ENCODE measurements at places on chromosomes 4 and X.
A peak's percentile ranks its signal among the peaks of the same experiment; 100 is the strongest.

GRCh38 chrX:138858951-138859350 lies 147.4 kb upstream of the FGF13 start:
- DNase-seq = no peak

- no peak for DNase-seq
These were observed 24.5 kb upstream of the SCD5 start for GRCh38 chr4:82823062-82823461.

GRCh38 chr4:101689220-101689619 lies 101.3 kb upstream of the BANK1 start:
- no peak for DNase-seq

GRCh38 chrX:72621625-72622485 lies 49.2 kb upstream of the HDAC8 start:
- no peak for DNase-seq

- DNase-seq = no peak
These were observed 29.6 kb upstream of the IGFBP7 start for GRCh38 chr4:57139783-57140182.

GRCh38 chr4:127236889-127237288 lies 395.9 kb upstream of the INTU start:
- DNase-seq = no peak

DNA sequence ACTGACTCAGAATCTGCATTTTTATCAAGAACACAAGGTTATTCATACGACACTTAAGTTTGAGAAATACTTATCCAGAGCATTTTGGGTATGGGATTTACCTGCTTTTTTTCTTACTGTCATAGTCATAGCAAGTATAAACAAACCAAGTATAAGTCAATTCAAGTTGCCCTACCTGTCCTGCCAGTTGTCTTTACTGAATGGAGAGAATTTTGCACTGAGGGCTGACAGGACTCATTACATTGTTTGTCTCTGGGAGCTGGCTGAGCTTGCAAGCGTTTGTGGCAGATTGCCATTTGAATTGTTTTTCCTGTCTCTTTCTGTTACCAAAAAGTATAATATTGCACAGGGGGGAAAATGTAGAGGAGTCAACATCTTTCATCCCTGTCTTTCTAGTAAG lies 278.9 kb upstream of the MAGEC2 start:
- no peak for DNase-seq

GRCh38 chrX:3518870-3519269 lies 172.4 kb upstream of the MXRA5 start:
- DNase-seq = no peak

DNA sequence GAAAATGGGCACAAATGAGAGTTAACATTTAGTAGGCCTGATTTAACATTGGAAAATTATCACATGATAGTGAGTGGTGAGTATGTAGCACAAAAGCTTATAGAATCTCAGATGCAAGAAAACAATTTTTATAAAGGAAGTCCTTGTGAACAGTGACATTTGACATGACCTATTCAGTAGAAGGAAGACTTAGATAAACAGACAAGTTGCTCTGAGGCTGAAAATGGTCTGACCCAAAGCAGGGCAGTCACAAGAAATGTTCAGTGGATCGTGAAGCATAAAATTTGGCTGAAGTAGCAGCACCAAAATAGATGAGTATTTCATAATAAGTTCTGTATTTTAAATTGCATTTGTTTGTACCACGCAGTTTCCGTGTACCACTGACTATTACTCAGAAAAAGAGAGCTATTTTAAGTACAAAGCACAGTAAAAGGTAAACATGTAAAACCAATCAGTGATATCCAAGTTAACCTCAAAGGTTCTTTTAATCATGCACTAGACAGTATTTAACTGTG lies 605.7 kb upstream of the PABPC4L start:
- DNase-seq = no peak

DNA sequence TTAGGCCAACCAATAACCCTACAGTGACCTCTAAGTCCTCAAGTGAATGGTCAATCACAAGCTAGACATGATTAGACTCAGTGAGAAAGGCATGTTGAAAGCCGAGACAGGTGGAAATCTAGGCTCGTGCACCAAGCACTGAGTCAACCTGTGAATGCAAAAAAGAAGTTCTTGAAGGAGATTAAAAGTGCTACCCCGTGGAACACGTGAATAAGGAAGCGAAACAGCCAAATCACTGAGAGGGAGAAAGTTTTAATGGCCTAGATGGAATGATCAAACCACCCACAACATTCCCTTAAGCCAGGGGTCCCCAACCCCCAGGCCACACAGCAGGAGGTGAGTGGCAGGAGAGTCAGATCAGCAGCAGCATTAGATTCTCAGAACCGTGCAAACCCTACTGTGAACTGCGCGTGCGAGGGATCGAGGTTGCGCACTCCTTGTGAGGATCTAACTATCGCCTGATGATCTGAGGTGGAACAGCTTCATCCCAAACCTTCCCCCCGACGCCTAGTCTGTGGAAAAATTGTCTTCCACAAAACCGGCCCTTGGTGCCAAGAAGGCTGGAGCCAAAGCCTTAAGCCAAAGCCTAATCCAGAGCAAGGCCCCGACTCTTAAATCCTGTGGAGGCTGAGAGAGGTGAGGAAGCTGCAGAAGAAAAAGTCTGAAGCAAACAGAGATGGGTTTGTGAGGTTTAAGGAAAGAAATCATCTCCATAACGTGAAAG lies 19.5 kb upstream of the PDE6B start:
- no peak for DNase-seq

GRCh38 chr4:120821029-120821428 lies 101.5 kb downstream of the PRDM5 start:
- DNase-seq = no peak

GRCh38 chr4:167622481-167623240 lies 388.4 kb upstream of the SPOCK3 start:
- DNase-seq = peak; percentile 30

DNA sequence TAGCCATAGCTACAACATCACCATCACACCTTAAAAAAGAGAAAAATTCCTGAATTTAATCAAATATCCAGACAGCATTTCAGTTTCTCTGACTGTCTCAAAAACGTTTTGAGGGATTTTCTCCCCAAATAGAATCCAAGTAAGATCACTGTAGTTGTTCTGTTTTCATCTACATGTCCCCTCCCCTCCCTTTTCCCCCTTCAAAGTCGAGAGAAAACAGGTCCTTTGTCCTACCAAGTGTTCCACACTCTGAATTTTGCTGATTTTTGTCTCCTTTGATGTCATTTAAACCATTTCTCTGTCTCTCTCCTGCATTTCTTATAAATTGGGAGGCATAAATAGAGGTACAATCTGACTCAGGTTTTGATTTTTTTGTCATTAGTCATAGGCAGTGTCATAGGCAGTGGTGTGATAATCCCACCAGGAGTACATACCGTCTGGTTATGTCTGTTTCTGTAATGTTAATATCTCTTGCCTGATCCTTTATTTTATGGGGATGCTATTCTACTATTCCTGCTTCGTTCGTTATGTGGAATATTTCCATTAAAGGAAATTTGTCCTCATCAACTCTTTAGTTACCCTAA lies 348.6 kb downstream of the PTTG2 start:
- no peak for DNase-seq

GRCh38 chrX:107699616-107700015 lies 71.3 kb downstream of the PRPS1 start:
- no peak for DNase-seq

DNA sequence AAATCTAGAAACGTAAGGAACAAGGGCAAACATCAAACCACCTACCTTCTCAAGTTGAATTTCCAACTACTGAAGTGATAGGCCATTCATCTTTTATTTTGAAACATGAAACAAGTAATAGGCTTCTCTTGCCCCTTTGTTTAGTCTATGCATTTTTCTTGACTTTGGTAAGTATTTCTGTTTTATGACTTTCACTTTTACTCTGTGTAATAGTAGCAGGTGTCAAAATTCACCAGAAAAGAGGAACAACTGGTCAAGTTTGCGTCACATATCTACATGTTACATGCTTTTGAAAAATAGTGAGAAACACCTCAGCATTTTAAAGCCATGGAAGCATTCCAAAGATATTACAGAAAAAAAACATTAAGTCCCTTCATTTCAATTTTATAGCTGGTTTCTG lies 157.1 kb upstream of the FTHL17 start:
- no peak for DNase-seq

DNA sequence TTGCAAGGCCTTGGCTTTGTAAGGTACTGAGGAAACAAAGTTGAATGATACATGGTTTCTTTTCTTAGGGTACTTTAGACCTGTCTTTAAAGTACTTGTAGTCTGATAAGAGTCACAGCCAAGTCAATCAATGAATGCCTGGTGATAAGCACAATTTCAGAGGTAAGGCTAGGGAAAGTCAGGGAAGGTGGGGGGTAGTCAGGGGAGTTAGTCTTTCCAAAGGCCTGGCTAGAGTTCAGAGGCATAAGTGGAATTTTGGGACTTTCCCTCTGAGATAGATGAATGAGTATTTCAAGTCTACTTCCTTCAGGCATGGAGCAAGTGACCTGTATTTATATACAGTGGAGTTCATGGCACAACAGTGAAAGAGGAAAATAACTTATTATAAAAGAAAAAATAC lies 78.3 kb downstream of the SLC4A4 start:
- no peak for DNase-seq

GRCh38 chr4:2101346-2102044 lies 42.4 kb downstream of the NAT8L start:
- no peak for DNase-seq

DNA sequence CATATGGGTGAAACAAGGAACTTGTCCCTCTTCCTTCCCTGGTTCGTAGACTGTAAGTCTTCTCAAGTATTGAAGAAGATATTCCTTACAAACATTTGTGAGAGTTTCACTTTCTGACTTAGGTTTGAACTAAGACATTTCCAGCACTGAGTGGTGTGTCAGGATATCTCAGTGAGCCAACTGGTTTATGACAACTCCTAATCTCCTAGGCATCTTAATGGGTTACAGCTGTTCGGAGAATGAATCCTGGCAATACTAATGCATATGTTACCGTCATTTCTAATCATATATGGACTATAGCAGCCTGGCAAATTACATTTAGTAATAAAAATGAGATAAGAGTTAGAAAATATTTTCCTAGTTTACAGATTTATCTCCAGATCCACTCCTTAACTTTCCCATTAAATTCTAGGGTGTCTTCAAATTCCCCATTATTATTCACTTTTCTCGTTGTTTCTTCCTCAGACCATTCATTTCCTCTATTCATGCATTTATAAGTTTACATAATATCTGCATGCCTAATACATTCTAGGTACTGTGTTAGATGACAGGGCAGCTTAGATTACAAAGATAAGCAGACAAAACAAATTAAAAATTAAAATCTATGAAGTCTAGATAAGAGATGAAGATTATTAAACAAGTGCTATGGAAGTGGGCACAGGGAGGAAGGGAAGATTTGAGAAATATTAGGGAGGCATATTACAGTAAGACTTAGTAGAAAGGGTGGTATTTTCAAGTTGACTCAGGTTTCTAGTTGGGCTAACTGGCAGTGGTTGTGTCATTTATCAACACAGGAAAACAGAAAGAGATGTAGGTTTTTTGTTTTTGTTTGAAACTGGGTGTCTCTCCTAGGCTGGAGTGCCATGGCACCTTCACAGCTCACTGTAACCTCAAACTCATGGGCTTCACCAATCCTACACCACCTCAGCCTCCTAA lies 173.9 kb downstream of the WDFY3 start:
- DNase-seq = no peak

DNA sequence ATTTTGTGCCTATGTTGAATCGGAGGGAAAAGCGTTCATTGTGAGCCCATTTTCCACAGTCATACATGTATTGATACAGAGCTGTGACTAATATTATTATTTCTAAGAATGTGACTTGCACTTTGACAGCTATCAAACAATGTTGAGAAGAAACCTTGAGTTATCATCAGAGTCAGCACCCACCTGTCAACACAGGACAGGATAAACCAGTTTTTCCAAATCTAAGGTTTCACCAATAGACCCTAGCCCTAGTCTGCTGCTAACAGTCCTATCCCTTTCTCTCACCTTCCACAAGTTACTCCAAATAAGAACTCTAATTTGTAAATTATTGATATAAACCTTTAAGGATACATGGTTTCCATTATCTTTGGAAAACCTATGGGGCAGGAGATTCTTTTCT lies 47.7 kb upstream of the DHX15 start:
- DNase-seq = no peak

- DNase-seq = no peak
These were observed 585.0 kb downstream of the STPG2 start for GRCh38 chr4:97558204-97558778.

DNA sequence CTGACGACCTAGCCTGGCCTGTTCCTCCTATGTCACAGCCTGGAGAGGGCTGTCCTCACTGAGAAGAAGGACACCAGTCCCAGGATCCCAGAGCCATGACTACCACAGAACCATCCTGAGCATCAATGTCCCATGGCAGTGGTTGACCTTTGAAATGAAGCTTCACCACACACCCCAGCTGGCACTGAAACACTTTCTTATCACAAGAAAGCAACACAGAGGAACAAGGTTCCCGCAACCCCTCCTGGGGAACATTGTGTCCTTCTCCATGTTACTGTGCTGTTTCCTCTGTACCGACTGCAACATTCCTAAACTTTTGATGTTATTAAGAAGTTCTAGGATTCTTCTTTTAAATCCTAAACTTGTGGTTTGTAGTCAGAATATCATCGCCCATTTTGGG lies 21.2 kb upstream of the FAM156A start:
- no peak for DNase-seq

DNA sequence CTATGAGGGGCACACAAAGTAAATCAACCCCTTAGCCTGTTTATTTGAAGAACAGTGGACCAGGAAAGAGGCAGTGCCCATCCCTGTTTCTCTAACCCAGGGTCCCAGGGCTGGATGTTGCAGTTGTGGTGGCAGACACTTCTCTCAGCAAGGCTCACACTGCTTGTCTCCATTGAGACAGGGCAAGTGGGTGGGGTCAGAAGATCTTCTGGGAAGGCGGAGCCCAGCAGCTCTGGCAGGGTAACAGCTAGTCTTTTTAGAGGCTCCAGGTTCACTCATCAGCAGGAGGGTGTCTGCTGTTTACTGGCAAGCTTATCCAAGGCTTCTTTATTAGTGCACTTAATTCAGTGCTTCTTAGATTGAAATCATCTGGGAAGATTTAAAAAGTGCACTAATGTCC lies 659.8 kb upstream of the DIPK2B start:
- DNase-seq = no peak

DNA sequence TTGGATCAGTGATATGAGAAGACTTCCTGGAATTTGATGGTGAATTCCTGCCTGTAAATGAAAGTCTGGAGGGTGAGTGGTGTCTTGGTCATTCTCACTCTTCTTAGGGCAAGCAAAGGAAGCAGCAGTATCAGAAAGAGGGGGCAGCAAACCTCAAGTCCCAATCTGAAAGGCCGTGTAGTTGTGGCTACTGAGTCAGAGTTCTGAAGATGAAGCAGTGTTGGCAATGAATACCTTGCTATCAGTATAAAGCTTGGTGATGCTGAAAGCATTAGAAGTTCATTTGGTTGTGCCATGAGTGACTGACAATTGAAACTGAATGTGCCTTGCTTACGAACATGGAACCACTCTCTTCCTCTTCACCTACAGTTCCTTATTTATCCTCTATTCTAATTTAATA lies 35.0 kb upstream of the GLRA3 start:
- no peak for DNase-seq

GRCh38 chrX:132714913-132715312 lies 226.1 kb upstream of the MBNL3 start:
- no peak for DNase-seq

Measured in stimulated activated CD4-positive, alpha-beta T cell treated with anti-CD3 and anti-CD28 coated beads, Interleukin-2, amount 100 ng/mL, for 48 hours (primary cell).